ENCODE measurements at places on chromosomes 11 and 22.

DNA sequence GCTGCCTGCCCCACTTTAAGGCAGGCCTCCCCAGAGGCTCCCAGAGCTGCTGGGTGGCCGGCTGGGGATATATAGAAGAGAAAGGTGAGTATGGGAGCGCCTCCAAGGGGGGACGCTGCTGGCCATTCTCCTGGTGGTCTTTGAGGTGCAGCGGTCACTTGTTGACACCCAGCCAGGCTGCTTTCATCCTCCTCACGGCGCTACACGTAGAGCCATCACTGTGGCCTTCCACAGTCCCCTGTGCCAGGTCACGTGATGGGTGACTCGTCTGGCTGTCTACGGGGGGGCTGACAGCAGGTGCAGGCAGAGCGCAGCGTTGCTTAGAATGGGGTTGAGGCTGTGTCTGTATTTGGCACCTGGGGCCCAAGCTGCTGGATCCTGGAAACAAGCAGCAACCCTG, 1.9 kb downstream of the ACR start:
- DNase-seq, result no peak

DNA sequence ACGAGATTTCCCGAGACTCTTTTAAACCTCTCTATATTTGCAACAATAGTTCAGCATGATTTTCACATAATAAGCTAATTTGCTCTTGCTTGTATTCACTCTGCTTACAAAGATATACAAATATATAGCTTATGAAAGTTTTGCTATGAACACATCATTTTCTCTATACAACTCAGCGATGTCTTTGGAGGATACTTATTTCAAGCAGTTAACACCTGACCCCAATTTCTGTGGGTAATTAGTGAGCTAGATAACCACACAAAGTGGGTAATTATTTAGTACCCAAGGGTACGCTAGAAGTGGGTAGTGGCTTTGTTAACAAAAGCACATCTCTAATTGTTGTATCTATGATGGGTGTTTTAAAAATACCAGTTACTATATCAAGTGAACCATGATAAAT, 12.3 kb downstream of the BLID start:
- no peak for DNase-seq

GRCh38 chr11:128776424-128777284, 82.8 kb downstream of the FLI1 start:
- DNase-seq, result no peak

DNA sequence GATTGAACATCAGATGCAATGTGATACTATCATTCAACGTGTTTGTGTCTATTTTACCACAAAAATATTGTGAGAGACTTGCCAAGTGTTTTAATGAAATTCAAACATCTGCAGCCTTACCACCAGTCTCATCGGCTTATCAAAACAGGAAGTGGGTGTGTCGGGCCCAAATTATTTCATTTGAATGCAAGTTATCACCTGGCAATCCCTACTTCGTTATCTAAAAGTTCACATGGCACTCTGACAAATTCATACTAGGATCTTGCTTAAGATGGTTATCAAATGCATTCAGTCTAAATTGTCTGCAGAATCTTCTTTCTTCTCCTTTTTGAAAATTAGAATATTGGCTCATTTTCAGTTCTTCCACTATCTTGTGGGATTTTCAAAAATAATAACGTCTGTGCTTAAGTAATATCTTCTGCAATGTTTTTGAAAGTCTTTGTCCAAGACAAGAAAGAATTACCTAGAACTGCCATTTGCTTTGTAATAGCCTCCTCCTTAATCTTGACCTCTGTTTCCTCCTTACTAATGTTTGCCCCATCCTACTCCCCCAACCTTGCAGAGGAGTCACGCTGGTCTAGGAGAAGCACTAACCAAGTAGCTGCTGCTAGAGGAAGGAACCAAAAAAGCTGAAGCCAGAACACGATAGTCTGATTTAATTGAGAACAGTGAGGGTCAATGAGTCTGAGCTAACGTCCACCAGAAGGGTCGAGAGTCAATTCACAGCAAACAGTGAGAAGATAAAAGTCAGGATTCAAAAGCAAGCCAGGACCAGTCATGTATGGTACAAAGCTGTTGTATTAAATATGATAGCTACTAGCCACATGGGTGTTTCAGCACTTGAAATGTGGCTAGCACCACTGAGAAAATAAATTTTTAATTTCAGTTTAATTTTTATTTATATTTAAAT, 10.2 kb upstream of the BIRC3 start:
- no peak for DNase-seq

GRCh38 chr22:22955276-22955798, 67.7 kb downstream of the IGLL5 start:
- no peak for DNase-seq

- DNase-seq, result no peak
Observed at GRCh38 chr11:88345408-88345807, 7.9 kb upstream of the CTSC start.

DNA sequence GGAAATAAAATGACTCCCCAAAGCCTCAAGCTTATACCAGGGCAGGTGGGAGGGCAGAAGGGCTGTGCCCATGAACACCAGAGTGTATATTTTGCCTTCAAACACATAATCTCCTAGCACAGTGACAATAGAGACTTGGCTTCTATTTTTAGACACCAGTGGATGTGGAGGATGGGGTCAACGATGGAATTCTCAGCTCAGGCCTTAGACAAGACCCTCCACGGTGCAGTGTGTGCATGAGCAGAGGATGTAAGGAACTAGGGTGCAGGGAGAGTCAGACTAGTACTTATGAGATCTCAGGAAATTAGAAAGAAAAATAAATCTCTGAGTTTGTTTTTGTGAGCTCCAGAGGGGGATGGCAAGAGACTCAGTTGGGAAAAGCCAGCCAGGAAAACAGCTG, 113.6 kb upstream of the CADM1 start:
- DNase-seq, result no peak

DNA sequence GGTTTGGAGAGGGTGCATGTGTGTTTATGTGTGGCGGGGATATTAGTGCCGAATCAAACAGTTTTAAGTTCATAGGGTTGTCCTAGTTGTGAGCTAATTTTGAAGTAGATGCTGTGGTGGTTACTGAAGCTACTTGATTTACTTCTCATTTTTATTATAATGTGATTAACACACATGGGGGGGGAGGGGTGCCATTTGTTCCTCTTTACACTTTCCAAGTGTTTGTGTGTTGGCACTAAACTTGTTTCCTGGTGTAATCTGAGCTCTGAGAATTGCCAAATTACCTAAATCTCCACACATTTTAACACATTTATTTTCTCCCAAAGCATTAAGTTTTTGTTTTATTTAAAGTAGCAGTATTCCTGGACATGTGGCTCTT, 60.1 kb downstream of the ZNRF3 start:
- DNase-seq, result no peak

GRCh38 chr11:12137938-12138731, 27.7 kb downstream of the MICAL2 start:
- no peak for DNase-seq

- no peak for DNase-seq
Observed at GRCh38 chr22:44309137-44309536, 3.6 kb downstream of the SHISAL1 start.

- DNase-seq, result no peak
Observed at GRCh38 chr11:111765320-111765983, 737 bp downstream of the PPP2R1B start.

GRCh38 chr11:46315783-46316563, 31.3 kb upstream of the DGKZ start:
- DNase-seq, result no peak

GRCh38 chr11:15153231-15153630, 38.5 kb downstream of the INSC start:
- DNase-seq, result no peak

- DNase-seq, result no peak
Observed at GRCh38 chr22:23243006-23243573, 62.8 kb downstream of the BCR start.

DNA sequence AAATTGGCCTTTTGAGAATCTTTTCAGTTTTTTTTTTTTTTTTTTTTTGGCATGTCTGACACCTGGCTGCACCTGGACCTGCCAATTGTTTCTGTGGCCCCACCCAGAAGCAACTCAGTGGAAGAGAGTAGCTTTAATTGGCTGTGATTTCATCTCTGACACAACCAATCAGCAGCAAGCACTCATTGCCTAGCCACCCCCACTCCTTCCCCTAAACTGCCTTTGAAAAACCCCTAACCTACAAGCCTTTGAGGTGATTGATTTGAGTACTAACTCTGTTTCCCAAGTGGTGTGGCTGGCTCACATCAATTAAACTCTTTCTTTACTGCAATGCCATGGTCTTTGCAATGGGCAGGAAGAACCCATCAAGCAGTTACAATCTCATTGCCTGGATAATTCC, 98.2 kb upstream of the CHORDC1 start:
- no peak for DNase-seq

GRCh38 chr22:22700631-22701030, 56.2 kb downstream of the GGTLC2 start:
- DNase-seq, result no peak

GRCh38 chr11:133692126-133692934, 153.0 kb downstream of the SPATA19 start:
- no peak for DNase-seq

- no peak for DNase-seq
Observed at GRCh38 chr11:66325263-66325671, 8.4 kb upstream of the CD248 start.

DNA sequence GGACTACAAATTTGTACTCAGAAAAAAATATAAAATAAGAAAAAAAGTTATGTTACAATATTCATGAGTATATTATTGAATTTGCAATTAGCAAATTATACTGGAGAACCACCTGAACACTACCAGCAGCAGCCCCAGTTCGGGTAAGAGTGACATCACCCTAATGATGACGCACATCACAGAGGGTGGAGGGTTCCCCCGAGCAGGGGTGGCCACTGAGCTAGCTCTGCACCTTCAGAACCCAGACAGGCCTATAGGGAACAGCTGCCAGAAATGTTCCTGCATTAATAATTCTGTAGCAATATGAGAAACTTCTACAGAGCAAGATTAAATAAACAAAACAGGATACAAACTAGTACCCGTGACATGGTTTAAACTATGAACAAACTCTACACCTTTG, 17.5 kb upstream of the ARAP1 start:
- no peak for DNase-seq

- DNase-seq, result no peak
Observed at GRCh38 chr11:91365986-91366585, 858.5 kb upstream of the FAT3 start.

GRCh38 chr11:65853246-65853979, 4.6 kb downstream of the CFL1 start:
- DNase-seq, result no peak

GRCh38 chr22:24952837-24953383, 394 bp downstream of the KIAA1671 start:
- no peak for DNase-seq

DNA sequence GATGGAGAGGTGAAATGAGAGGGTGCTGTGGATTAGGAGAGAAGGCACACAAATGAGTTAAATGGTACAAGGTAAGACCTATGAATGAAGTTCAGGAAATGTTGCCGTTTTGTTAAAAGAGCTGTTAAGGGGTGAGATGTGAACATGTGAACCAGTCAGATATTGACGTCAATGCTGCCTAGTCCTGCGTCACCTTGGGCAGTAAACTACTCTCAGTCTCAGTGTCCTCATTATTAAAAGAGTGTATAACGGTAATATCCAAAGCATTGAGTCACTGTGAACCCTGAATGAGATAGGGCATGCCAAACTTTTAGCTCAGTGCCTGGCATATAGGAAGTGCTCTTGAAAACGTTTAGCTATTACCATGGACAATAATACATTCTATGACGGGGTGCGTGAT, 32.4 kb upstream of the SORL1-AS1 start:
- DNase-seq, result no peak

- DNase-seq, result no peak
Observed at GRCh38 chr11:76861490-76861953, 804 bp downstream of the ACER3 start.

DNA sequence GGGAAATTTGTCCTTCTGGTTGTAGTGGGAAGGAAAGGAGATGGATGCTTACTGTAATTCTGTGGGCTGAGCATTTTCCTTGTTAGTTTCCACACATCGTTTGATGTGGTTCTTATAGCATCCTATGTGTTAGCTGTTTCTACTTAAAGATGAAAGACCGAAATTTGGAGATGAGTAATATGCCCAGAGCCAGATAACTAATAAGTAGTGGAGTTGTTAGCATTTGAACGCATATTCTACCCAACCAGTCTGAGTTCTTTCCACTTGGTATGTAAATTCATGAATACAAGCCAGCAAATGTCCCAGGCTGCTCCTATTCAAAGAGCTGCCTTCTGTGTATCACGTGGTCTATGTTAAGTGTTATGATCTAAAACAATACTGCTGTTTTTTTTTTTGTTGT, 14.6 kb downstream of the SPECC1L start:
- DNase-seq, result no peak

- no peak for DNase-seq
Observed at GRCh38 chr11:86174101-86175046, 70.2 kb upstream of the EED start.

- no peak for DNase-seq
Observed at GRCh38 chr22:20867179-20868024, 8.6 kb downstream of the SNAP29 start.

DNA sequence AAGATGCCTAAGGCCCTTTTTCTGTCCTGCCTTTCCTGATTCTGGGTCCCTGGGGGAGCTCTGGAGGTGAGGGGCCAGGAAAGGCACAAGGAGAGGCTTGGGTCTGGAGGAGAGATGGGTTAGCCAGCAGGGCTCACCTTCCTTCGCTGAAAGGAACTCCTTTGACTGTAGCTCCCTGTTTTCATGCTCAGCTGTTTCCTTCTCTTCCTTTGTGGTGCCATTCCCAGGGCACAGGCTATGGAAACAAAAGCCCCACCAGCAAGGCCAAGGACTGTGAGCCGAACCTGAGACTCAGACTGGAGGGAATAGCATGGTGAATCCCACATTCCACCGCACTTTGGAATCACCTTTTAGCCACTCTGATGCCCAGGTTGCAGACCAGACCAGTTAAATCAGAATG, 10.5 kb downstream of the SLC43A3 start:
- no peak for DNase-seq

DNA sequence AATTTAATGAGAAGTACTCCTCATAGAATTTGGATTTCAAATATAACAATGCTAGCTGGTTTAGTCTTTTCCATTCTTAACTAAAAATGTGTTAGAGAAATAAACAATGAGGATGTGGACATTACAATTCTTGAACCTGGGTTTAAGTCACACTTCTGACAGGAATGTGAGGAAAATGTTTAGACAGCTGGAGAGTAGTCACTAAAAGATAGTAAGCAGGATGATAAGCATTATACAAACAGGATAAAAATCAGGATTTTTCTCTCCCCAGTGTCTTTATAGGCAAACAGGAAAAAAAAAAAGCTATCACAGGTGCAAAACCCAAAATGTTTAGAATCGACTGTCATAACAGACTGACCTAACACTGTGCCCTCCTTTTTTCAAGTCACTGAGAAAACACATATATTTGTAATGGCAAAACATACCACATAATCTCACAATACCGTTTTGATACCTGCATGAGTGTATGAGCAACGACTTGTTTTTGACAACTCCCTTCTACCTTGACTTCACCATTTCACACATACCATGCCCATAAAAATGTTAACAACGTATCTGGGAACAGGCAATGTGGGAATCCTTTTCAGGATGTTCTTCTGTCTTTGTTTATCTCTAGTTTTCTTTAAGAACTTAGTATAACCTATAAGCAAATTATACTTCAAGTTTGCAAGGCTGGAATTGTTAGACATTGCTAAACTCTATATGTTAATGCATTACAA, 242.0 kb downstream of the SBF2 start:
- DNase-seq, result no peak

GRCh38 chr11:69524991-69525411, 43.5 kb downstream of the LINC01488 start:
- DNase-seq, result no peak

All from stimulated activated CD4-positive, alpha-beta T cell treated with anti-CD3 and anti-CD28 coated beads, Interleukin-15, amount 100 ng/mL, for 1 hour (primary cell).